Fibroblast of upper back skin (primary cell): ENCODE measurements at places on chromosomes 3 and 15.

GRCh38 chr3:115982629-115983028 lies 359.3 kb downstream of the GAP43 start:
- no peak for DNase-seq

- DNase-seq, result no peak
Measured at GRCh38 chr3:128195802-128196201, 42.5 kb downstream of the EEFSEC start.

DNA sequence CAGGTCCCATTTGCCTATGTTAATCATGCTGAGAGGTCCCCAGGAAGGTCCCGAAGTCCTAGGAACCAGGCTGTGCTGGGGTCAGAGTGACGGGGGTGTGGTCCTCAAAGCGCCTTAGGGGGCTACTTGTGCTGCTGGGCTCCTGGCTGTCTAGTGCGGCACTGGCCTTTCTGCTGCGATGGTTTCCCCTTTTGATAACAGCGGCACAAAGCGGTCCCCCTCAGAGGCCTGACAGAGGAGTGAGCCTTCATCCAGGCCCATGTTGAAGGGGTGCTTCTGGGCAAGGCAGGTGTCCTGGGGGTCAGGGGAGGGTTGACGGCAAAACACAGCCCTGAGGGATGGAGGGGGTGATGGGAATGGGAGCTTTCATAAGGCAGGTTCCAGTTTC lies 68.8 kb downstream of the HMCES start:
- DNase-seq, result no peak

DNA sequence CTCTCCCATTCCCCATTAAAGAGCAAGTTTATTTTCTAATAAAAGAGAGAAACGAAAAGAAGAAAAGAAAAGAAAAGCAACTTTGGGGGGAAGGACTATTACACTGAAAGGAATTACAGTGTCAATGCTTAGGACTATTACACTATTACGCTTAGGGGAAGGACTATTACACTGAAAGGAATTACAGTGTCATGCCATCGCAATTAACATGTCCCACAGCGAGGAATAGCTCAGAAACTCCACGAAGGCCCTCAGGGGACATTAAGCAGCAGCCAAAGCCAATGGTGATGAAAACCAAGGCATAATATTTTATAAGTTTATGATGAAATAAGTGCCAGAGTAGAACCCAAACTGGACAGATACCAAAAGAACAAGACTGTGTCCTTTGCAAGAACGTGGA lies 22.1 kb upstream of the DET1 start:
- DNase-seq, result no peak

DNA sequence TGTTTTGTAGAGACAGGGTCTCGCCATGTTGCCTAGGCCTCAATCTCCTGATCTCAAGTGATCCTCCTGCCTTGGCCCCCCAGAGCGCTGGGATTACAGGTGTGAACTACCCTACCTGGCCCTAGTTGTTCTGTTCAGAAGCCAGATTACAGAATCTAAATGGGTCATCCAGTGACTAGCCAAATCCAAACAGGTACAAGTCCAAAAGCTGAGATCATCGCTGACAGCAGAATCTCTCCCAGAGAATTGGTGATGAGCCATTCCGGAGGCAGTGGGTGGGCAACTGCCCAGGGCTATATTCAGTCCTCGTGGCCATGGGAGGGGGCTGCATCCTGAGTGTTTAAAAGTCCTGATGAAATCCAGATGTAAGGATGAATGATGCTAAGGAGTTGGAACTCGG lies 47.5 kb upstream of the SEMA4B start:
- peak; percentile 38 for DNase-seq

GRCh38 chr3:102165367-102165766 lies 269.4 kb upstream of the ZPLD1 start:
- peak; percentile 71 for DNase-seq
